ENCODE measurements at places on chromosomes 7 and 10. TPM values are rescaled to one million over a fixed set of nuclear protein-coding genes. Genes with fewer than 3 reads are reported as not detected.

Gene CHCHD1
- 28.5 TPM for total RNA-seq

Gene RPEL1
- total RNA-seq: not detected

Gene VWDE
- total RNA-seq: 1.3 TPM

Gene SNX13
- total RNA-seq: 63.2 TPM

Gene PPP1R9A
- total RNA-seq: 24.0 TPM

Gene SYT15
- 2.2 TPM for total RNA-seq

Gene NEUROD6
- total RNA-seq: not detected

DNA sequence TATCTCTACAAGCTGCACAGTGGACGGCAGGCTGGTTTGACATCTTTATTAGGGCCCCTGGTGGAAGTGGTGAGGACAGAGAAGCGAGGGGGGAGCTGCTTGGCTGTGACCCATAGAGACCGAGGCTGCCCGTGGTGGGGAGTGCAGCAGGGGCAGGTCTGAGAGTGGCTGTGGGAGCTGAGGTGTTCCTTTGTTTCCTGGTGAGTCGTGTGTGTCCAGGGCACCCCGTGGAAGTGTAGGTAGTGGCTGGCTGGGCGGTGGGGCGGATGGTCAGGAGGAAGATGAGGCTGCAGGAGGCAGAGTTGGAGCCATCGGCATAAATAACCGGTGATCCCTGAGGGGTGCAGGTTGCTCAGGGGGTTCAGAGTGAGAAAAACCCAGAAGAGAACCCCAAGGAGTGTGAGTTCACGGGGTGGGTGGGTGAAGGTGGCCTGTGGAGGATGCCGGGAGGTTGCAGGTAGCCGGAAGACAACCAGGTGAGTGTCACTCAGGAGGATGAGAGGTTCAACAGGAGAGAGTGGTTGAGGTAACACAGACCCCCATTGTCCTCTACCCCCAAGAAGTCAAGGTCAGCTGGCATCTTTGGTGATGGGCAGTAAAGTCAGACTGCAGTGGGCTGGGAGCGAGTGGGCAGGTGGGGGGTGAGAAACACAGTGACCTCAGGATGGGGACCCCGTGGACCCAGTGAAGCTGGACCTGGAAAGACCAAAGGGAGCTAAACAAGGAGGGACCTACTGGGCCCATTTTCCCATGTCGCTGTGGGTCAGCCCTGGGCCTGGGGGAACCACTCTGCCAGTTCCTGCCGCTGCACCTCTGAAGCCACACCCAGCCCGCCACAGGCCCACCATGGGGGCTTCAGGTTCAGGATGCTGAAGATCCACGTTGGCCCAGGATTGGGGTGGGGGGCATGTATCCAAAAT lies 7.8 kb downstream of the ATP6V0E2 start:
- peak; percentile 4 for DNase-seq

DNA sequence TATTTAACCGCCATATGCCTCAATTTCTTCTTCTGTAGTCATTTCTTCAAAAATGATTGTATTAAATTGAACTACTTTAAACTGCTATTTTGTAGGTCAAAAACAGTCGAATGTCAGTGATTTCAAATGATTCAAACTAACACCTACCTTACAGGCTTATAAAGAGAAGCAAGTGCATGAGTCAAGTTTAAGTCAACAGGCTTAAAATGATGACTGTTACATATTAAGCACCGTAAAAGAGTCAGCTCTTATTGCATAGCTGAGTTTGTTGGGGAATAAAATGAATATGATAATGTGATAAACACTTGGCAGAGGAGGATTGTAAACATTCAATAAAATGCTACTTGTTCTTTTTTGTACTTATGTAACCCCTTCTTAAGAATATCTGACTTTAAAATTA lies 90.1 kb upstream of the ANKRD1 start:
- DNase-seq: no peak

DNA sequence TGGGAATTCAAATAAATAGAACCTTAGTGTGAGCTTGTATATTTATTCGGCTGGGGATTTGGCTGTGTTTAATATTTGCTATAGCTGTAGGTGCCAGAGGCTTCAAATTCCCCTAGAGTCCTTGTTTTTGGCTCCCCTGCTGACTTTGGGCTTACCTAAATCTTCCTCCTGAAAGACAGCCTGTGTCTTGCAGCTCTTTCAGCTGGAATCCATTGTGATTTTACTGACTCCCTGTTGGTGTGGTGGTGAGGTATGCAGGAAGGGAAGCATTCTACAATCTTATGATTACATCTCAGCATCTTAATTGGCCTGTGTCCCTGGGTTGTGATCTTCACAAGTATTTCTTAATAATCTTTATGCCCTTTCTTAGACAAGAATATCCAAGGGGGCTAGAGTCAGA lies 25.9 kb downstream of the FOXI2 start:
- DNase-seq: no peak

DNA sequence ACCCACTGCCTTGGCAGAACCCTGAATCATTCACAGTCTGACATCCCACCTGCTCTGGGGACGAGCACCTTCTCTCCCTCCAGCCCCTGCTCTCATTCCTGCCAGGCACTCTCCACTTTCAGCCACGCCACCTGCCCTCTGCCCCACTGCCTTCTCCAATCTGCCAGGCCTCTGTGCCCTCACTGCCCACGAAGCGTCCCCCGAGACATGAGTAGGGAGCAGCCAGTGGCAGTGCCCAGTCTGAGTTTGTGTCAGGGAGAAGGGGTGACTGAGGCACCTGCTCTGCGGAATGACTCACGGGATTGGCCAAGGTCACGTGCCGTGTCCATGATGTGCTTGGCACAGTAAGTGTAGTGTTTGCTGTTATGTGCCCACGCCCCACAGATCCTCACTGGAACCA lies 215.2 kb upstream of the PPP2R2D start:
- DNase-seq: no peak

DNA sequence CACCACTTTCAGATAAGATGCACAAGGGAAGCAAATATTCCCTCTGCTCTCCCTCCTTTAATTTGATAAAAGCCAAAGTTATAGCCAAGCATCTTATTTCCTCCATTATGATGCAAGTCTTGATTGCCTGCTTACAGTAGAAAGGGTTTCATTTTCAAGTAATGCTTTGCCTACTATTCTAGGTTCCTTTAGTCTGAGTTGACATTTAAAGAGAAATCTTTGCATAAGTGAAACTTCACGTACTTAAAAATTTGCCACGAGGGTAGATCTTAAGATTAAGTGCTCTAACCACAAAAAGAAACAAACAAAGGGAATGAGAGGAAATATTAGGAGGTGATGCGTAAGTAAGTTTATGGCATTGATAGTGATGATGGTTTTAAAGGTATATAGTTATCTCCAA lies 78.1 kb upstream of the VWDE start:
- no peak for DNase-seq

DNA sequence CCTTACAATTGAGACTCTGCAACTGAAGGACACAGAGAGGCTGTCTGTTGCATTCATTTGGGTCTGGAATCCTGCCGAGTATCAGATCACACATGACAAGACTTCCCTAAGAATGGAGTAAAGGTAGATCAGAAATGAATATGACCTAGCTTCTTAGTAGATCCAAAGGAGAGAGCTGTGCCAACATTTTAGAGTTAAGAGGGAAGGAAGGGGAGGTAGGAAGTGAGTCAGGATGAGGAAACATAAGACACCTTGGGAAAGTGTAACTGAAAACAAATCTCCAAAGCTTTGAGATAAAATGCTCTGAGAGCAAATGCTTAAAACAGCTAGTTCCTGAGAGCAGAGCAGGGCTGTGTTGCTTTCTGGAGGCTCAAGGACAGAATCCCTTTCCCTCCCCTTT lies 6.1 kb upstream of the SLC25A13 start:
- DNase-seq: no peak

- DNase-seq: no peak
These were observed 47.3 kb downstream of the CDCA7L start for GRCh38 chr7:21898265-21898930.

DNA sequence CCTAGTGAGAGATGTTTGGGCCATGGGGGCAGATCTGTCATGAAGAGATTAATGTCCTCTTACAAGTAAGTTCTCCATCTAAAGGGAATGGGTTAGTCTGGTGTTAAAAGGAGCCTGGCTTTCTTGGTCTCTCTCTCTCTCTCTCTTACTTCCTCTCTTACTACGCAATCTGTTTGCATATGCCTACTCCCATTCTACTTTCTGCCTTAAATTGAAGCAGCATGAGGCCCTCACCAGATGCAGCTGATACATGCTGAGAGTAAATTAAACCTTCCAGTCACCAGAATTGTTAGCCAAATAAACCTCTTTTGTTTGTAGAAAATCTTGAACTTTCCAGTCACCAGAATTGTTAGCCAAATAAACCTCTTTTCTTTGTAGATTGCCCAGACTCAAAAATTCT lies 884.1 kb downstream of the NRG3 start:
- DNase-seq: no peak

GRCh38 chr7:92655346-92655884 lies 65.2 kb upstream of the FAM133B start:
- DNase-seq: no peak

GRCh38 chr7:64892666-64893309 lies 10.3 kb upstream of the ZNF273 start:
- DNase-seq: no peak

GRCh38 chr7:155684543-155684942 lies 40.1 kb downstream of the RBM33 start:
- DNase-seq: no peak

DNA sequence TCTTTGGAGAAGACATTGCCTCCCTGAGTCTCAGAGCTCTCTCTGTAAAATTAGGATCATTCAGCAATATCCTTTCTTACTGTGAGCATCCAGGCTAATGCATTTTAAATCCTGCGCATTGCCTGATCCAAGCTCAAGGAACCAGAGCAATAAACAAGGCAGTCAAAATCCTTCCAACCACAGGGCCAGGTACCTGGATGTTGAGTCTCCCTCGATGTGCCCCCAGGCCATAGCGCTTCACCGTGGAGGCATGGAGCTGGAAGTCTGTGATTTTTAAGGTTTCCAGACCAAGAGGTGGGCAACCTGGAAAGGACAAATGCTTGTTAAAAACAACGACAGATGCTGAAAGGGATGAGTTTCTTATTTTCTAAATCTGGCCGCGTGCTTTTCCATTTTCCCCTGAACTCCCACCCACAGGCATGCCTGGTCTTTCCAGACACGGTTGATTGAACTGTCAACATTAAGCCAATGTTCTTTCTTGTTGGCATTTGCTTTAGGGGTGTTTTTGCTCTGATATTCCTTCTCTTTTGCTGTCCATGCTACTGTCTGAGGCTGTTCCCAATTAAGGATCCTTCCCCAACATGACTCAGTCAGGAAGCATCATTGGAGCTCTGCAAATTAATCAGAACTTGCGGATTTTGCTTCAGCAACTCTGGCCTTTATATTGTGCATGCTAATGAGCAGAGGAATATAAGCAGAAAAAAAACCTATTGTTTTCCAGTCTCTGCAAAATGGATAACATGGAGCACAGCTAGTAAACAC lies 29.0 kb downstream of the CPXM2 start:
- no peak for DNase-seq

All from left colon (tissue), 2 donors.